T-helper 9 cell (primary cell): ENCODE measurements at places on chromosomes 1 and 21.

DNA sequence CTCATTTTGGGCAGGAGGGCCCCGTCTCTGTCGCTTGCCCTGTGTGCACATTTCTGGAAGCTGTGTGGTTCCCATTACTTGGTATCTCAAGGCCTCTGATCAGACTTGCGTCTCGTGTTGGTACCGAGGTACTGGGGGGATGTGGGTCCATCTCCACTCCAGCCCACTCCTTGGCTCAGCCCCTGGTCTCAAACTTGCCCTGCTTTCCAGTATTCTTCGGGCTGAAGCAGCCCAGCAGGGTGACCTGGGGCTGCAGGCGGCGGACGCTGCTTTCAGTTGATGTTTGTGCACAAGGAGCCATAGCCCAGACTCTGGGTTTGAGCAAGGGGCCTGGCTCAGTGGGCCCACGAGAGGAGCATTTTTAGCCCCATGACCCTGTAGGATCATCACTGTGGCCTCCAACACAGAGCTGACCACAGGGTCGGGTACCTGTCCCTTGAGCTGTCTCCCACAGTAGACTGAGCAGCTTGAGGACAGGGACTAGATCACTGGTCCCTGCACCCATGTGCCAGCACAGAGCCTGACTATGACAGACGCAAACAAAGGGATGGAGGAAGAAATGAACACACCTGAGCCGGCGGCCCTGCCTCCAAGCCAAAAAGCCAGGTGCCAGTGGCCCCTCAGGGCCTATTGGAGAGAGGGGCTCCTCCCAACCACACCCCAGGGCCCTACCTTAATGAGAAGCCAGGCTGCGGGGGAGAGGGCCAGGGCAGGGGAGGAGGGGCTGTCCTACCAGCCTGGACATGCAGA is 46.8 kb downstream of the CHD5 start:
- no peak for DNase-seq

- no peak for DNase-seq
These were observed 123.9 kb downstream of the RRAGC start for GRCh38 chr1:38735651-38736161.

GRCh38 chr1:91505086-91505485 is 4.4 kb downstream of the CDC7 start:
- no peak for DNase-seq

DNA sequence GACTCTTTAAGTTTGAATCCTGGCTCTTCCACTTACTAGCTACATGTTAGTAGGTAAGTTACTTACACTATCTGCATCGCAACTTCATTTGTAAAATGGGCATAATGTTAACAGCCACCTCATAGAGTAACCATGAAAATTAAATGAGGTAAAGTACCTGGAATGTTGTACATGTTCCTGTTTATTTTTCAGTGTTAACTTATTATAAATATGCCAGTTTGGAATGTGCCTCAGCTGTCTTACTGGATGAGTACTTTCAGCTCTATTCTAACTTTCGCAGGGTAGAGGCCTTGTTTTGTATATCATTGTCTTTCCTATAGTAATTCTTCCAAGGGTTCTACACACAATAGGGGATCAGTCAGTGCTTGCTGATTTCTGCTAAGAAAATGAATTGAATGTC is 167.4 kb downstream of the DUSP10 start:
- no peak for DNase-seq

- DNase-seq = no peak
These were observed 181.5 kb downstream of the DISC1 start for GRCh38 chr1:231808116-231808515.

- no peak for DNase-seq
These were observed 66.6 kb upstream of the CACHD1 start for GRCh38 chr1:64403331-64403730.

GRCh38 chr1:202016022-202016810 is 5.8 kb downstream of the ELF3 start:
- no peak for DNase-seq

DNA sequence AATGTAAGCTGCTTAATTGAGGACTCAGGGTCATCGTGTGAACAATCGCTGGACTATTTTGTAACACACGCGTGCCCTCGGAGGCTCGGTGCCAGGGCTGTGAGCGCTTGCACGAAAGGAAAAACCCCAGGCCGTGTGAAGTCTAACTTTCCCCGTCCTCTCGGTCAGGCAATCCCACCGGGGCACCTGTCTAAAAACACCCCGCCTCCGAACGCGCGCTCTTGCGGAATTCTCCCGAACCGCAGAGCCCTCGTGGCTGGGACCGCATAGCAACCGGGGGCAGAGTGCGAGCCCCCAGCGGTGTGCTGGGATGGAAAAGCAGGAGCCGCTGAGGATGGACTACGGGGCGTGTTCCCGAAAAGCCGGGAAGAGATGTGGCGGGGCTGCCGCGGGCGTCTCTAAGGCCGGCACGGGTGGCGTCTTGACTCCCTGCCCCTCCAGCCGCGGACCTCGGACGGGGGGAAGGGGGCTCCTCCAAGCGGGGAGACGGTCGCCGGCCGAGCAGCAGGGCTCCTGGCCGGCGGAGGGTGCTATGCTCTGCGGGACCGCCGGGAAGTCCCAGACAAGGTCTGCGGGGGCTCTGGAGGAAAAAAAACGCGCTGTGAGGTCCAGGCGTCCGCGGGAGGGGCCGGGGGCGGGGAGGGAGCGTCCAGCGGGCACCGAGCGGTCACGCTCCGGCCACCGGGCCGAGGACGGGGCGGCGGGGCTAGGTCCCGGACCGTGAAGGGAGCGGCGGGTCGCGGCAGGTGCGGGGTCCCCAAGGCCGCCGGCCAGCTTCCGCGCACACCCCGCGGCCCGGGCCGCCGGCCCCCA is 936 bp downstream of the ZBTB21 start:
- peak; percentile 29 for DNase-seq

GRCh38 chr1:8164670-8165069 is 138.6 kb upstream of the ERRFI1 start:
- DNase-seq = no peak

DNA sequence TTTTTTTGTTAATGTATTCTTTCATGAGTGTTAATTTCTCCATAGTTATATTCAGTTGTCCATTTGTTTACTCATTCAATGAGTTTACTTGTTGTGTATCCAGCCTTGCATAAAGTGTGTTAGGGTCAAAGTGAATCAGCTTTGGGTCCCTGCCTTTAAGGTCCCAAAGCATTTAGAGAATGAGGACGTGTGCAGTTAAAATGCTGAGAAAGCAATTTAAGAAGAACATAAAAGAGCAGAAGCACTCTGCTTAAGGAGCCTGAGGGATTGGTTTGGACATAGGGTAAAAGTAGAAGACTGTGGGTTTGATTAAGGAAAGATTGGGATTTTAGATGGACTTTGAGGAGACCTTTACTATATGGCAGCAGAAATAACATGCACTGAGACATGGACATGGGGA is 3.5 kb downstream of the OR14I1 start:
- no peak for DNase-seq

GRCh38 chr1:19387045-19387467 is 74.9 kb downstream of the SLC66A1 start:
- DNase-seq = no peak

DNA sequence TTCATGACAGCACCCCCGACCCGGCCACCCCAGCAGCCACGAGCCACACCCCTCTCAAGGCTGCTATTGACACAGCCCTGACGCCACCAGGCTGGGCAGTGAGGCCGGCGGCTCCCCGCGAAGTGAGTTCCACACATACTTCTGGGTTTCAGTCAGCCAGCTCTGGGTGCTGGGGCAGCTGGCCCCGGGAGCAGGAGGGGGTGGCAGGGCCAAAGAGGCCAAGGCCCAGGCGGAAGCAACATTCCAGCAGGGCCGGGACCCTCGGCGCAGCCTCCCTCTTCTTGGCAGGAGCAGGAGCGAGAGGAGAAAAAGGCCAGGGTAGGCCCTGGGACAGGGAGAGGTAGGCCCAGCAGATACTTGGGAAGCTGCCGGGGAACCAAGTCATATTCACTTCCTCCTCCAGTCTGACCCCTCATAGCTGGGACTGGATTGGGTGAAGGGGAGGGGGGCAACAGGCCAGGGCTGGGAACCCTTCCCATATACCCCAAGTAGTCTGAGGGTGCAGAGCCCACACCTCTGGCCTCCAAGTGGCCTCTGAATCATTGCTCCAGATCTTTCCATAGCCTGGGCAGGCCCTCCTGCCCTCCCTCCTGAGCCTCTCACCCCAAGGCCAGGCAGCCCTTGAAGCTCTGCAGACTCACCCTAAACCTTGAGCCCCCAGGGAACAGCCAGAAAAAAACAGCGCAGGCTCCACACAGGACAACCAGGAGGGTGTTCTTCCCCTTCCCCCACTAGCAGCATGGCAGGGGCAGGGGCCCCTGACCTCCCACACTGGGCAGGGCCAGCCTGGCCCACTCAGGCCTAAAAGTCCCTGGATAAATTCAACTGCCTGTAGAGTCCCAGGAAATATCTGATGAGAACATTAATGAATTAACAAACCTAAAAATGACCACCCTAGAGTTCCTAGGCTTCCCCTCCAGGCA is 5.7 kb downstream of the HSPG2 start:
- DNase-seq = no peak

DNA sequence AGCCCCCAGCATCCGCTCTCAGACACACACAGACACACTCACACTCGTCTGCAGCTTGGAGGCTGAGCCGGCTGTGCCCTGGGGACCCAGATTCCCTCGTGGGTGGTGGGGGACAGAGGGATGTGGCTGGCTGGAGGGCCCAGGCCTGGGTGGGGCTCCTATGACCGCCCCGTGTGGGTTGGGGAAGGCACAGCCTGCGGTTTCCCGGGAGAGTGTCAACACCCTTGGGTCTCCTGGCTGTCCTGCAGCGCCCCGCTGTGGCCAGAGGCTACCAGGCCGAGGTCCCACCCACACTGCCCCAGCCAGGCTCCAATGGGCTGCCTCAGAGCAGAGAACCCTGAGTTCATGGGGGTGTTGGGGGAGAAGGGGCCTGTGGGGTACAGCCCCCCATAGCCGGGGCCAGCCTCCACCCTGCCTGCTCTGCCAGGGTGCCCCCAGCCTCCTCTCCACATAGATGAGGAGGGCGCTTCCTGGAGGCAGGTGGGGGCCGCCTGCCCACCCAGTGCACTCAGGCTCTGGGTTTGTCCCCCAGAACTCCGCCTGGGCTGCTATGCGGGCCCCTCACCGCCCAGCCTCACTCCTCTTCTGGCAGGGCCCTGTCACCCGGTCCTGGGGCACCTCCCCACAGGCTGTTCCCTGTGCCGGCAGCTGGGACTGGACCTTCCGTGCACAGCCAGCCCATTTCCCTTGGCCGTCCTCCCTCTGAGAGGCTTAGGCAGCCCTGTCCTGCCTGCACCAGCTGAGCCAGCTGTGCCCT is at the start of gene TTC34:
TSS of gene TTC34 (minus strand) at position 159 of the 757 bp plus-strand sequence. CDS start 866 bp downstream, outside the sequence.
- DNase-seq = peak; percentile 25

- no peak for DNase-seq
These were observed 17.8 kb upstream of the TTC4 start for GRCh38 chr1:54697896-54698295.

DNA sequence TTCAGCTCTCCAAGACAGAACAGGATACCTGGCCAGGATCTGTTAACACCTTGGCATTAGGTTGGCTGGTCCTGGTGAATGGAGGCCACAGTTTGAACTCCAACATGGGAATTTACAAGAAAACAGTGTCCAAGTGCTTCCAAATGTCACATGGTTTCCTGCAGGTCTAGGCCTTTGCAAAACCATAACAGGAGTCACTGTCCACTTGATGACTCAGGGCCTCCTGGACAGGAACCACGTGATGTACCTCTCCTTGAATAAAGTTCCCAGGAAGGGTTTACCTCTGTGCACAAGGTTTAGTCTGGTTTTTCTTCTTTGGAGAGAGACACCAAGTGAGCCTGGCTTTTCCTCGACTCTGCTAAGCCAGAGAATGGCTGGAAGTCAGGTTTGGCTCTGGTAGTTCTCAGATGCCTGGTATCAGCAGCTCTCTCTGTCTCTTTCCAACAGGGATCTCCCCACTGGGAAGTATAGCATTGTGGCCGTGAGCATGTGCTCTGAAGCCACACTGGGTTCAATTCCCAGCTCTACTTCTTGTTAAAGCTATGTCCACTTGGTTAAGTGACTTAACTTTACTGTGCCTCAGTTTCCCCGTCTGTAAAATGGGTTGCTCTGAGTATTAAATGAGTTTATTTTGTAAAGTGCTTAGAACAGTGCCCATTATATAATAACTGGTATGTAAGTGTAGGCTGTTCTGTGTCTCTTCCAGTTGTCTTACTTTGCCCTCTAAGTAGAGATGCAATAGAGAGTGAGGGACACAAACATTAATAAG is 27.3 kb upstream of the TMEM61 start:
- no peak for DNase-seq

DNA sequence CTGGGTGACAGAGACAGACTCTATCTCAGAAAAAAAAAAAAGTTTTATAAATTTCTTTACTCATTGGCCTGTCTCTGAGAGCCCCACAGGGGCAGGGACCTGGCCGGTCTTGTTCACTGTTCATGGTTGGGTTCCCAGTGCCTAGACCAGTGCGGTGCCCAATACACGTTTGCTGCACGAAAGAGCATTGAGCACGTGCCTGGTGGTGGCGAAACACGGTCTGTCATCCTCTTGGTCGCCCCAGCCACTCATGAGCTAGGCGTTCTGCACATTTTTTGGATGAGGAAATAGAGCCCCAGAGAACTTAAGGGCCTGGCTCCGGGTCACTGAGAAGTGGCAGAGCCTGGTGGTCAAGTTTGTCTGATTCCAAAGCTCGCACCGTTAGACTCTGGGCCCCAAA is 18.7 kb upstream of the EPHA8 start:
- DNase-seq = no peak

DNA sequence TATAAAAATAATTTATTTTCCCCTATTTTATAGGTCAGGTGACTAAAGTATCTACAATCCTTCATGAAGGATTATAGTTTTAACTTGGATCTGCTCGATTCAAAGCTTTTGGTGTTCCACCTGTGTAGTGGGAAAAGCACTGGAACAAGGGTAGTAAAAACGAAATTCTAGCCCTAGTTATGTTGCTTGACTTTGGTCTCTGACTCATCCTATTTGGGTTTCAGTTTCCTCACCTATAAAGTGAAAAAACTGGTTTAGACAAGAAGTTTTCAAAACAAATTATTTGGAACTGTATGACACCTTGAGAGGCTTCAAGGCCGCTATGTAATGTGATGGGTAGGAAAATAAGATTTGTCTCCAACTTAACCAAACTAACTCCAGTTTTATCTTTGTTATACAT is 505.2 kb upstream of the ZRANB2 start:
- DNase-seq = no peak

- no peak for DNase-seq
These were observed 64.5 kb downstream of the CD58 start for GRCh38 chr1:116506132-116507004.

- DNase-seq = no peak
These were observed 254.0 kb downstream of the BRINP2 start for GRCh38 chr1:177424744-177425143.

- no peak for DNase-seq
These were observed 43.0 kb upstream of the TENT5C start for GRCh38 chr1:117562581-117563491.

DNA sequence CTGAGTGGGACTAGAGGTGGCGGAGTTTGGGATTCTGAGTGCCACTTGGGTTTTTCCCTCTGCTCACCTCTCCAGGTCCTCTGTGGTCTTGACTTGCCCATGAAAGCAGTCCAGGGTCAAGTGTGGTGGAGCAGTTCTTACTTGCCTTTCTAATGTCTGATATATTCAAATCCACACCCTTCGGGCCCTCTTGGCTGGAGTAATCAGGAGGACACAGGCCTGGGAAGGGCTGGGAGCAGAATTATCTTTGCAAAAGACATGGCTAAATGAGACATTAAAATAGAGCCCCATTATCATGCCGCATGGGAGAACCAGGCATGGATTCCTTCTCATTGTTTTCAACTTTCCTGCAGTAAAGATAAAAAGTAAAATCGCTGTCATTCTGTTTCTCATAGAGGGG is 74.0 kb downstream of the NFASC start:
- no peak for DNase-seq

GRCh38 chr1:61081686-61082310 is 563 bp upstream of the NFIA start:
- peak; percentile 38 for DNase-seq

GRCh38 chr1:61273167-61273705 is 190.9 kb downstream of the NFIA start:
- DNase-seq = no peak
